Sigmoid colon (tissue), 7 donors: ENCODE measurements at places on chromosomes 7 and 10. TPM values are rescaled to one million over a fixed set of nuclear protein-coding genes. Genes with fewer than 3 reads are reported as not detected.

ALOX5 gene
- 8.4 TPM for polyA plus RNA-seq

TES gene
- polyA plus RNA-seq, result 53.5 TPM

RHBDD2 gene
- polyA plus RNA-seq, result 45.0 TPM

CPXM2 gene
- polyA plus RNA-seq, result 6.7 TPM

CDH23 gene
- 2.1 TPM for polyA plus RNA-seq

SRRT gene
- polyA plus RNA-seq, result 38.6 TPM

RARRES2 gene
- polyA plus RNA-seq, result 289 TPM

ANLN gene
- 2.4 TPM for polyA plus RNA-seq

ANKRD30A gene
- polyA plus RNA-seq, result not detected

EGR2 gene
- polyA plus RNA-seq, result 2.2 TPM

TMEM184A gene
- polyA plus RNA-seq, result 10.2 TPM

PILRA gene
- 5.4 TPM for polyA plus RNA-seq

ZNF789 gene
- 17.4 TPM for polyA plus RNA-seq

DPYSL4 gene
- 0.71 TPM for polyA plus RNA-seq

PRPS1L1 gene
- polyA plus RNA-seq, result not detected
